Activated CD4-positive, alpha-beta T cell treated with anti-CD3 and anti-CD28 coated beads, Interleukin-2, Interleukin-4, amounts not matched to agents 100 ng/mL and 50 ng/mL, durations not matched to agents 16 hours and 8 hours (primary cell): ENCODE measurements at places on chromosomes 6 and 20.

GRCh38 chr6:67501755-67502154, 1133.3 kb upstream of the ADGRB3 start:
- no peak for DNase-seq

- no peak for DNase-seq
Measured at GRCh38 chr20:56453352-56453751, 15.1 kb upstream of the RTF2 start.

DNA sequence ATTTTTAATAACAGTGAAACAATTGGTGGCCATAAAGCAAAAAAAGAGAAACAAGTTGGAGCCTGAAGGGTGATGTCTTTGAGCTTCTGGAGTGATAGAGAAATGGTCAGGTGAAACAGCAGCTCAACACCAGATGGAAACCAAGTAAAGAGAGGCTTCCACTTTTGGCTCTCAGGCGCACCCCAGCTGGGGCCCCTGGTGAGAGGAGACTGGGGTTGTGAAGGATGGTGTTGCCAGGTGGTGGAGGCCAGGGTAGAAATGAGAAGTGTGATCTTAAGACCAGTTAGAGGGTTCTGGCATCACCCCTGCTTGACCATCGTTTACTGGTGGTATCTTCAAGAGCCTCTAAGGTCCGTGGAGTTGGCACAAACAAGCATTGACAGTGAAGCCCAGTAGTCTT, 126.0 kb upstream of the AKIRIN2 start:
- no peak for DNase-seq

GRCh38 chr6:158850807-158851115, 31.6 kb upstream of the EZR start:
- no peak for DNase-seq
